ENCODE measurements at places on chromosomes 6 and 20.

- no peak for ATAC-seq
Observed at GRCh38 chr6:158662954-158663624, 13.2 kb downstream of the SYTL3 start.

DNA sequence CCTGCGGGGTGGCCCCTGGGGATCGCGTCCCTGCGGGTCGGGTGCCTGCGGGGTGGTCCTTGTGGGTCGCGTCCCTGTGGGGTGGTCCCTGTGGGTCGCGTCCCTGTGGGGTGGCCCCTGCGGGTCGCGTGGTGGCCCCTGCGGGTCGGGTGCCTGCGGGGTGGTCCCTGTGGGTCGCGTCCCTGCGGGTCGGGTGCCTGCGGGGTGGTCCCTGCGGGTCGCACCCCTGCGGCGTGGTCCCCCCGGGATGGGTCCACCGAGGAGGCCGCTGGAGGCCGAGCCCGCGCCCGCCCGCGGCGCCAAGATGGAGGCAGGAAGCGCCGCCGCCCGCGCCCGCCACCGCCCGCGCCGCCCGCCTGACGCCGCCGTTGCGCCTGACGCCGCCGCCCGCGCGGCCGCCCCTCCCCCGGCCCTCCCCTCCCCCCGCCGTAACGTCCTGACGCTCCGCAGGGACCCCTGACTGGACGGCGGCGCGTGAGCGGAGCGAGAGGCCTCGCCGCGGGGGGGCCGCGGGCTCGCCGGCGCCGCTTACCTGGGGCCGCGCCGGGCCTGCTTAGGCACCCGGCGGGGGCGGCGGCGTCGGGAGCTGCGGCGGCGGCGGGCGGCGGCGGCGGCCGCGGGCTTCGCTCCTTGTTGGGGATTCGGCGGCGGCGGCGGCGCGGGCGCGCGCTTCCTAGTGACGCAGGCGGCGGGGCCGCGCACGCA, at the start of gene GMEB2:
GMEB2 (minus strand) TSS at position 678 of the 705 bp plus-strand sequence. CDS start 7,704 bp downstream, outside the sequence.
- ATAC-seq = peak; percentile 75

DNA sequence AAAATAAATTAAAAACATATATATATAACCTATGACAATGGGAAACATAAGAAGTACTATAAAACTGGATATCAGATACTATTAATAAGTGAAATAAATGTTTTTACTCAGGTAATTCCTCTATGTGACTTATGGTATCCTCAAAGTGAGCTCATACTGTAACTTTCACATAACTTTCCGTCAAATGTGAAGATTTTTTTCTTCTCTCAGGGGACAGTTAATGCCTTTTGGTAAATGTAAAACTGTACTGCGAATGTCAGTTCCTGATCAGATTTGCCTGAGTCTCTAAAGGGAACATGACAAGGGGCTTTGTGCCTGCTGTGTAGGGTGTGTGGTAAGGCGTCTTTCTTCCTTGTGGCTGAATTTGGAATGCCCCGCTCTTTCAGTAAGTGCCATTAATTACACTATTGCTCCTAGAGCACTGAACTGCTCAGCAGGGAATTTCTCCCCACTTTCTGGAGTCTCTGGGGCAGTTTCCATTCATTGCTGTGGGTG, 271.8 kb downstream of the PRL start:
- no peak for ATAC-seq

- ATAC-seq = peak; percentile 89
Observed at GRCh38 chr6:159062564-159062945, 17.8 kb upstream of the TAGAP start.

DNA sequence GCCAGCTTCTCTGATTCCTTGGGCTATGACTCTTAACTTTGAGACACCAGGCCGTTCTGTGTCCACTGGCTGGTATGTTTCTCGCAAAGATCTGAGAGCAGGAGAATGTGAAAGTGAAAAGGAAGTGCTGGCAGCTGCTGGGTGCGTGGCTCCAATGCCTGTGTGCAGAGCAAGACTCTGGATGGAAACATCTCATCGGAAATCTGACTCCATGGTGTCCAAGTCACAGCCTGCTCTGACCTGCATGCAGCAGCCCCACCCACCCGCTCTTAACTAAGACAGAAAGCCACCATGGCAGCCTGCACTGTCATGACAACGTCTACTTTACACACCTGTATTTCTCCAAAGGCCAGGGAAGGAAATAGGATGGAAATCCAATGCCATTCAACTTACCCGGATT, 66.3 kb upstream of the MPC1 start:
- ATAC-seq = no peak

DNA sequence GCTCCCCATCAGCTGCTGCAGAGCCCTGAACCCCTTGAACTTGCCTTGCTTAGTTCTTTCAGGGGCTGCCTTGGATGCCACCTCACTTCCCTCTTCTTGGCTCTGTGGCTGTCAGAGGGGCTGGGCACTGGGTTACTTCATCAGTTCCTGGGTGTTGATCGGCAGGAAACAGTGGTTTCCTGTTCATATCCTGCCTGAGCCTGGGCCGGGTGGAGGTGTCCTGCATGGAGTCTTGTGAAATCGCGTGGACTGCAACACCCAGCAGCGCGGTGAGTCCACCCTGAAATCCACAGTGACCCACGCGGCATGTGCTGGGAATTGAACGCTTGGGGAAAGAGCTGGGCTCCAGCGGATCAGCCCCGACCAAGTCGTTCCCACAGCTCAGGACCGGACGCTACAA, 97.5 kb downstream of the CDH26 start:
- no peak for ATAC-seq

DNA sequence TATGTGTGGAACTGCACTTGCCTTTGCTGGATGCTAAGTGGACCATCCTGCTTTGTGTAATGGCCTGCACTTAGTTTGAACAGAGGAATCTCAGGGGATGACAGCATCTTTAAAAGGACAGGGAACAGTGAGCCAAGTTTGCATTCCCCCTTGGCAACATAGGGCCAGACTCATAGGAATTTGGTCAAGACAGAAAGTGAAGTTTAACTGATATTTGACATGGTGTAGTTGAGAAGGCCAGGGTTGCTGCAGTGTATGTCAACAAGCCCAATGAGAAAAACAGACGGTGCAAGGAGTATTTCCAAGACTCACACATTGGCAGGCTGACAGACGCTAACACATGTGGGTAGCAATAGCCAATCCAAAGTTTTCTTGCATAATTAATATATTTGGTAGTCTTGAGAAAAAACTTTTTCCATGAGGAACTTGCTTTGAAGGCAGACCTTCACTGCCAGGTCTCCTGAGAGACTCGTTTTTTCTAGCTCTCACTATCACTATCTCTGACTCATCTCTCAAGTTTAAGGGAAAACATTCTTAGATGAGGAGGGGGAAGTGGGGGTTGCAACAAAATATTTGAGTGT, 213.8 kb downstream of the IBTK start:
- peak; percentile 21 for ATAC-seq

DNA sequence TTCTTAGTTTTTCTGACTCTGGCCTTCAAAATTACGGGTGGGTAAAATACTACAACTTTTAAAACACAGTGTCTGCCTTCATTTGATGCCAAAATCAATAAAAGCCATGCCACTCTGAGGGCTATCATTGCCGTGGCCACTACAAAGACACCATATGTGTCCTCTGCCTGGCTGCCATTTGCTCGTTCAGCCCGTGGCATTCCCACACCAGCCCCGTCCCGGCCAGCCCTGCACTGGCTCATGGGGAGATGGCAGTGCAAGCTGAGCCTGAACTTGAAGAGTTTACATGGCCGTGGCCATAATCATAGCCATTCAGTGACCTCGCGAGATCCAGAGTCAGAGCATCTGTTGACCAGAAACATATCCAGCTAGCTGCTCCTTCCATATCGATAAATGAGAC, 79.2 kb downstream of the SMOC2 start:
- ATAC-seq = no peak

GRCh38 chr6:136763716-136764516, 28.4 kb downstream of the MAP3K5 start:
- peak; percentile 68 for ATAC-seq

GRCh38 chr6:63549076-63549475, 23.2 kb upstream of the LOC128125822 start:
- no peak for ATAC-seq

- no peak for ATAC-seq
Observed at GRCh38 chr6:21263531-21264287, 329.8 kb upstream of the SOX4 start.

- ATAC-seq = no peak
Observed at GRCh38 chr6:3422435-3423070, 34.3 kb downstream of the SLC22A23 start.

DNA sequence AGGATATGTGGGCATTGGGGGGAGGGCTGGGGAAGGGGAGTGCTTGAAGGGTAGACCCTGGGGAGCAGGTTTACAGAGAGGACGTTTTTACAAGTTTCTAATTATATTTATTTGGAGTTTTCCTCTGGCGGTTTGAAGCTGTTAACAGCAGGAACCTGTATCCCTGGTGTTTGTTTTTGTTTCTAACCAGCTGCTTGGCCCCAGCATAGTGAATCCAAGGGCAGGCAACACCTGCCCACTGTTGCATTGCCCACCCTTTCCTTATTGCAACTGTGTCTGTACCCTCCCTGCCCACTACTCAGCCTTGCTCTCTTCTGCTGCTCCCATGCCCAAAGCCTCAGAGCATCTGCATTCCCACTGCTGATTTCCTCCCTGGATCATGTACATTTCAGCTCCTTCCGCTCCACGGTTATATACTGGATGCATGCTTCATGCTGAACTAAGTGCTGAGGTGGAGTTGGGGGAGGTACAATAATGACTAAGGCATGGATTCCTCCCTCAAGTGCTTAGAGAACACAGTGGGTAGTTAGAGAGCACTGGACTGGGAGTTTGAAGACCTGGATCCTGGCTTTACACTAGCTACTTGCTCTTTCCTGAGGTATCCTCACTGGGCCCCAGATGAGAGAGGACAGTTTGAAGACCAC, 6.0 kb downstream of the SCUBE3 start:
- ATAC-seq = no peak

DNA sequence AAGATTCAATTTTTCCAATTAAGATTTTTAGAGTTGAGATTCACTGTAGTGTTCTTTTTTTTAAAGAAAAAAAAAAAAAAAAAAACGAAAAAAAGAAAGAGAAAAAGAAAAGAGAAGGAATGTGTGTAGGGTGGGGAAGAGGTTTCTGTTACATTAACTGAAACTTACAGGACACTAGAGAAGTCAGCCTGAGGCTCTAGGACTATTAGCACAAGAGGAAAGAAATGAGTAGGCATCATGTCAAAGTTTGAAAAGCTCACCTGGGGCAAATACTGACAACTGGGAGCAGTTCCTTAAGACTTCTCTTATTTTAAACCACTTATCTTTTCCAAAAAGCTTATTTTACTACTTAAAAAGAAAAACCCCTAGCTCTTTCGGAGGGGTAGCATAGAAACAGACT, 185.9 kb downstream of the DST start:
- ATAC-seq = no peak

- ATAC-seq = no peak
Observed at GRCh38 chr6:71246596-71246995, 42.0 kb upstream of the OGFRL1 start.

- ATAC-seq = no peak
Observed at GRCh38 chr20:25486377-25486776, 78.9 kb downstream of the GINS1 start.
